ENCODE measurements at places on chromosomes 4 and X. TPM values are rescaled to one million over a fixed set of nuclear protein-coding genes. Genes with fewer than 3 reads are reported as not detected.

GRCh38 chrX:12360986-12361598 lies 222.8 kb downstream of the FRMPD4 start:
- no peak overlapping the region for H3K27ac ChIP-seq
- no peaks in the 10 kb centered on the region for H3K4me1 ChIP-seq
- H3K36me3 ChIP-seq: no peaks in the 10 kb centered on the region
- no peak for DNase-seq

DNA sequence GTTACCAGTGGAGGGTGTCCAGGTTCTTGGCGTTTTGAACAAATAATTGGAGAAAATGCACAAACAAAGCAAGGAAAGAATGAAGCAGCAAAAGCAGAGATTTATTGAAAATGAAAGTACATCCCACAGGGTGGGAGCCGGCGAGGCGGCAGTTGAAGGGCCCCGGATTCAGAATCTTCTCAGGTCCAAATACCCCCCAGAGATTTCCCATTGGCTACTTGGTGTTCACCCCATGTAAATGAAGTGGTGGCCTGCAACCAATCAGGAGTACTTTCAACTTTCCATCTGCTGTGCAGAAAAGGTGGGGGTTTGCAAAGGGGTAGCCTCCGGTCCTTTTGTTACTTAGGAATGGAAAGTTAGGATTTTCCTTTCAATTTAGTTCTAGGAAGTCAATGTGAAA lies 1447.0 kb downstream of the C4orf33 start:
- no peaks in the 10 kb centered on the region for H3K36me3 ChIP-seq
- H3K4me3 ChIP-seq: no peak overlapping the region
- H3K4me1 ChIP-seq: no peaks in the 10 kb centered on the region
- no peak for DNase-seq
- H3K27me3 ChIP-seq: no peaks in the 10 kb centered on the region

GRCh38 chrX:19720236-19720635 lies 167.2 kb downstream of the SH3KBP1 start:
- no peak overlapping the region for H3K4me3 ChIP-seq
- H3K4me1 ChIP-seq: no peaks in the 10 kb centered on the region
- no peak overlapping the region for H3K27ac ChIP-seq
- no peaks in the 10 kb centered on the region for H3K36me3 ChIP-seq
- H3K27me3 ChIP-seq: no peaks in the 10 kb centered on the region

DNA sequence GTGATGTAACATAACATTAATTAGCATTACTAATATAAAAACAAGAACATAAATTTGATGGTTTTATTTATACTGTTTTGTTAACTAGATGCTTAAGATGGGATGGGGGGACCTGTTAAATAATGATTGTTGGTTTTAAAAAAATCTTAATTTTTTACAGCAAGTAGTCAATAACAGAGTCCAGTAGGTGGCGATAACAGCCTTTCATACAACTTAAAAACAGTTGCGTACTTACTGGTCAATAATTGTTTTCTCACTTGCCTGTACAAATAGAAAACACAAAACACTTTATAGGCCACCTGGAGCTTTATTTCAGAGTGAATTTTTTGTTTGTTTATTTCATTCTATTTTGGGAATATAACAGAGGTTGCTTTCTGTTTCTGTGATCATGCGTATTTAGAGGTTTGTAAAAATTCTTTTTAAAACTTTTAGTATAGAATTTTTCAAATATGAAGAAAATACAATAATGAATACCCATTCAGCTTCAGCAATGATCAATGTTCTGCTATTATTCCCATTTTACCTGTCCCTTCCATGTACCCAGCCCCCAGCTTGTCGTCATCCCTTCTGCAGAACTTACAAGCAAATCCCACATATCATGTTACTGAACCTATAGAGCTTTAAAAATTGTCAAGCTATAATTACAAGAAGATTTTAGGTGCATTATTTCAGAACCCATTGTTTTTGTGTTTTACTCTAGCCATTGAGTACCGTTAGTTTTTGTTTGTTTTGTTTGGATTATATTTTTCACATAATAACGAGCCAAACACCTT lies 97.1 kb downstream of the MRPL1 start:
- H3K4me1 ChIP-seq: no peaks in the 10 kb centered on the region
- H3K36me3 ChIP-seq: no peaks in the 10 kb centered on the region
- H3K27me3 ChIP-seq: no peaks in the 10 kb centered on the region
- peak; percentile 12 for DNase-seq

- no peaks in the 10 kb centered on the region for H3K4me1 ChIP-seq
- no peaks in the 10 kb centered on the region for H3K36me3 ChIP-seq
- H3K27ac ChIP-seq: no peak overlapping the region
- H3K4me3 ChIP-seq: no peak overlapping the region
Observed at GRCh38 chr4:121050300-121050699, 22.0 kb downstream of the NDNF start.

The PASD1 gene
- total RNA-seq: not detected

The HTN3 gene
- not detected for total RNA-seq

All from GM12878 (cell line).